ENCODE measurements at places on chromosomes 13 and 19.

- peak; percentile 22 for DNase-seq
Measured at GRCh38 chr19:50777830-50778303, 7.6 kb downstream of the GPR32 start.

GRCh38 chr19:35713904-35714495, 3.8 kb upstream of the KMT2B start:
- DNase-seq, result no peak

DNA sequence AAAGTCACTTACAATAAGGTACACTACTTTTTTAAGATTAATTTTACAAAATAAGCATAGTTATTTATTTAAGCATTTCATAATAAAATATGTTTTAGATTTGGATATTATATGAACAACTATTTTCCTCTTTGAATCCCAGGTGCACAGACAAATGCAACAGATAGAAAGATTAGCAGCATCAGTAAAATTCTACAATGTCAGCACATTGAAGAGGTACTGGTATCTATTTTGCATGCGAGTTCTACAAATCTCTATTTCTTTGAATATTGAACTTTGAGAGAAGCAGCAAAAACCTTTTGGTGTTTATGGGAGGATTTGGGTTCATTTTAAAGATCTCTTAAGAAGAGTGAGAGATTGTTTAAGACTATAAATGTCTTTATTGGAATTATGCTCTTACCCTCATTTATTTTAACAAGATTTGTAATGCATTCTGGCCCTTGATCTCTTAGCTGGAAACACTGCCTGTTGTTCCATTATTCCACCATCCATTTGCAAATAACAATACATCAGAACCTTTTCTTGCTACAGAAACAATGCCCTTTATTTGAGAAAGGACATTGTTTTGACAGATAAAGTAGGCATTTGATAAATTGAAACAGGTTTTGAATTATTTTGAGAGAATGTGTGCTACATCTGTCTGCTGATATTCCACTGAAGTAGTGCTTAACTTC, 558.8 kb upstream of the KLHL1 start:
- no peak for DNase-seq

DNA sequence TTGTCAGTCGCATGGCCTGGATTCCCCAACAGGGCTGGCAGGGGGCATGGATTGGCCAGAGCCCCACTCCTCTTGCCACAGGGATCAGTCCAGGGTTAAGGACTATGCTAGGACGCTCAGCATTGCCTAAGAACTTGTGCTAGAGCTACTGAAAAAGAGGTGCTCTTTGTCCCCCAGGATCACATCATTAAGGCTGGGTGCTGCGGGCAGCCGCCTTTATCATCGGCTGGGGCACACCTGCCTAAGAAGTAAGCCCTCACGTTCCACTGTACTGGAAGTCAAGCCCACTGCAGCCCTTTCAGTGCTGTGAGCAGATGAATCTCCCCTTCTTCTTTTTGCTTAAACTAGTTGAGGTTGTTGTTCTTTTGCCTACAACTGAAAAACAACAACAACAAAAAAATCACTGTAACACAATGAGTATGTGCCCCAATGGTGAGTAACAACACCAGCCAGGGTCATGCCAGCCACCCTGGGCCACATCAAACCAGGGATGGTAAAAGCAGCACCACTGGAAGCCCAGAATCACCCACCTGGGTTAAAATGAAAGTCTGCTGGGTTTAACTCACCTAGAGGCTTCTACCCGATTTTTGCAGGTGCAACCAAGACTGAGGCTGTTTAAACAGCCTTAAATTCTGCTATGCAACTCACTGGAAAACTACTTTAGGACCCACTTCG, 20.6 kb downstream of the STK24 start:
- DNase-seq, result no peak

DNA sequence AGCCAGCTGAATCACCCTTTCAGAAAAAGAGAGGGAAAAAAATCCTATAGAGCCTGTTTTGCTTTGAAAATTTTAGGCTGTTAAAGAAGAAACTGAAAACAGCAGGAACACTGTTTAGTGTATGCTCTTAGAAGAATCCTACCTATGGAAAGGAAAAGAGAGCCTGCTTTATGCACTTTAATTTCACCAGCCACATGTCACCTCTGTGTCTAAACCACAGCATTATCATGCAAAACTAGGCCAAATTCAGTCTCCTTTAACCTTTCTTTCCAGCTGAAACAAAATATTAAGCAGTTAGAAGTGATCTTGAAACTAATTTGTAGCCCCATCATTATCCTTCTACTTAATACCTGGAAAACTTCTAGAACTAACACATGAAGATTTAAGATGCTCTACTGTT, 97.2 kb upstream of the MAB21L1 start:
- no peak for DNase-seq

GRCh38 chr13:30033681-30034457, 183.5 kb upstream of the UBL3 start:
- no peak for DNase-seq

DNA sequence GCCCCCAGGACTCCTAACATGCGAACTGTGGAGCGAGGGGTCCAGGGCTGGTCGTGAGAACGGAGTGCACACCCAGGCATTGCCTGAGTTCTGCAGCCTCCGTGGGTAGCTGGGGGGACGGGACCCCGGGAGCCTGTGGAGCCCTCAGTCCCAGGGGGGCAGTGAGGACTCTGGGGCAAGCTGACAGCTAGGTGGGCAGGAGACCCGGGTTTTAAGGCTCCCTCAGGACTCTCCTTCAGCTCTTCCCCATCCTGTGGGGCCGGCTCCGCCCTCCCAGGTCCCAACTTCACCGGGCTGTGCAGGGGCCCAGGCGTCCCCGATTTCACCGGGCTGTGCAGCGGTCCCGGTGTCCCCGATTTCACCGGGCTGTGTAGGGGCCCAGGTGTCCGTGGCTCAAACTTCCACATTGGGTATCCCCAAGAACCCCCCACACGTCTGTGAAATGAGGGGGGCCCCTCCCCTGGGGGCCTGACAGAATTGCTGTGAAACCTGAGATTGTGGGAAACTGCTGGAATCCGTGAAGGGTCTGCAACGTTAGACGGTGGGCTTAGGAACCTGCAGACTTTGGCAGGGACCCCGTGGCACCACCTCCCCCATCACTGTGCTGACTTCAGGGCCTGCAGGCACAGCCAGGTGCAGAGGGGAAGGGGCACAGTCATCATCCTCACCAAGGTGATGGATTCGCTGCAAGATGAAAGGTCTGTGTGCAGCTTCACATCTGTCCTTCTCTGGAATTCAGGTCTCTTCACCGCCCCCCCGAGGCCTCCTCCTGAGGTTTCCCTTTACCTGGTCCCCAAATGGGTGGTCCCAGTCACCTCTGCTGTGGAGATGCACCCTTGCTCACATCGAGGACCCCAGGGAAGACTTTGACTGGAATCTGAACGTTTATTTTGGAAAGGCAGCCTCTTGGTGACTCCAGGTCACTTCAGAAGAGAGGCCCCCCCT, 73.2 kb upstream of the MCF2L start:
- DNase-seq, result no peak

DNA sequence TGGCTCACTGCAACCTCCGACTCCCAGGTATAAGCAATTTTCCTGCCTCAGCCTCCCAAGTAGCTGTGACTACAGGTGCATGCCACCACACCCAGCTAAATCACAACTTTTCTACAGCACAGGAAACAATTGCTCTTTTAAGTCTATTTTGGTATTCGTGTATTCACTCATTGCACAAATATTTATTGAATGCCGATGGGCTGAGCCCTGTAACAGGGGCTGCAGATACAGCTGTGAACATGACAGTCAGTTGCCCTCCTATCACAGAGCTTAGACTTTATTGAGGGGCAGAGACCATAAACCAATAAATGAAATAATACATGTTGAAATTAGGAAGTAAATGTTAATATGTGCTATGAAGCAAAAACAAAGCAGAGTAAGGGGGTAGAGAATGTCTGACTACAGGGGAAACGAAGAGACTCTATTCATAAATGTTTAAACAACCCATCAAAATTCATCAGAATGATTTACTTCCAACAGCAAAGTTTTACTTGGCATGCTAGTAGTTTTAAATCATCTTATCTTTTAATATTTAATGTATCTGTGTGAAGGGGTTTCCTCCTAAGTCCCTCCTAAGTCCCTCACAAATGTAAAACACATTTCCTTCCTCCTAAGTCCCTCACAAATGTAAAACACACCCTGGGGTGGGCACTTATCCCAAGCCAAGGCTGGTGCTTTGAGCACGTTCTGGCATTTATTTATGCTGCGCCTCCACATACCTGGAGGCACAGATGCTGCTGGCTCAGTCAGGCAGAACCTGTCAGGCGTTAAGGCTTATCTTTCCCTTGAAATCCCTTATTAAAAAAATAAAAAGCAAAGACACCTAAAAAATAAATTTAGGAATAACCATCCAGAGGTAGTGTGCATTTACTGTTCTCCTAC, 140.8 kb downstream of the MIPEP start:
- DNase-seq, result no peak

GRCh38 chr19:14214580-14214979, 8.6 kb upstream of the ADGRL1 start:
- DNase-seq, result no peak
